ENCODE measurements at places on chromosomes 13 and 19. TPM values are rescaled to one million over a fixed set of nuclear protein-coding genes. Genes with fewer than 3 reads are reported as not detected.

DNA sequence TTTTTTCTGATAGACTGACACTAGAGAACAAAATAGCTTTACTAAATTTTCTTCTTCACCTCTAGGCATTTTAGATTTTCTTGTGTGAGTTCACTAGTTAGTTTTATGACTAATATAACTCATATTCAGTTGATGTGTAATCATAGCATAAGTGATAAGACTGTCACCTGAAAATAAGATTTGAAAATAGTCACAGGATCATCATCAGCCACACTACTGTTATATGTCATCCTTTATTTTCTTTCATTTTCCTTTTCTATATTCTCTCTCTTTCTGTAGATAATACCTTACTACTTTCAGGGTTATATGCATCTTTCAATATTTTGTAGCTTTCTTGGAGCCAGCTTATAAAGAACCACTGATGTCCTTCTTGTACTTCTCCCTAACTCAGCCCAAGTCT lies 292.6 kb downstream of the TDRD3 start:
- DNase-seq, result no peak

DNA sequence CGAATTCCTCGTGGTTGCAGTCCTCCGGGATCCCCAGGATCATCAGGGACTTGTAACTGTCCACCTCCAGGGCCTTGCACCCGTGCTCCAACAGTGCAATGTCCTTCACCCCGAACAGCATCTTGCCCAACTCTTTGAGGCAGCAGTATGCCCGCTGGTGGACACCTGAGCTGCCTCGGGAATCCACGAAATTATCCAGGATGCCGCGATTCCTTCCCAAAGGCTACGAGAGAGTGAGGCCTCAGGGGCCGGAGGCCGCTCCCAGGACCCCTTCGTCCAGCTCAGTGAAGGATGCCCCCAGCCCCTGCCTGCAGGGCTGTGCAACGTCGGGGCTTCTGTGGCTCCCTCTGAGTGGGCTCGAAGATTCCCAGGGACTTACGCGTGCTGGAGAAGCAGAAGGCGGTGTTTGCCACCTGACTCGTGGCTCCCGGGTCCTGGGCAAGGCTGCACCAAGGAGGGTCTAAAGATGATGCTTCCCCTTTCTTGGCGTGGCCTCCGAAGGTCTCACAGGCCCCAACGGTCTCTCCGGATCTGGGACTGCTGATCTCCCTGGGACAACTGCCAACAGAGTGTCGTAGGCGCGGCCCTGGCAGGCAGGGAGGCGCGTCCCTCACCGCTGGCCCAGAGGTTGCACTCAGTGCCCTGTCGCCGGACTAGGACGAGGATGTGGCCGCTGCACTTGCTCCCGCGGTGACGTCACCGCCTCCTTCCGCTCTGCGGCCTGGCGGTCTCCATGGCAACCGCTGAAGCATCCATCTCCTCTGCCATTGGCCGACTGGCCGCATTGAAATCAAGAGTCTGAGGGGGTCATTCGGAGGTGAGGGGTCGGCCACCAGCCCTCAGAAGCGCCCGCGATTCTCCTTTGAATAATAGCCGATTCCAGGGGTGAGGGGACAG lies at the start of gene PNMA8C:
TSS of gene PNMA8C (minus strand) at position 698 of the 897 bp plus-strand sequence. CDS start at position 121, 577 bp downstream.
- DNase-seq, result no peak

GRCh38 chr13:51550151-51550550 lies 34.1 kb upstream of the WDFY2 start:
- DNase-seq, result no peak

DNA sequence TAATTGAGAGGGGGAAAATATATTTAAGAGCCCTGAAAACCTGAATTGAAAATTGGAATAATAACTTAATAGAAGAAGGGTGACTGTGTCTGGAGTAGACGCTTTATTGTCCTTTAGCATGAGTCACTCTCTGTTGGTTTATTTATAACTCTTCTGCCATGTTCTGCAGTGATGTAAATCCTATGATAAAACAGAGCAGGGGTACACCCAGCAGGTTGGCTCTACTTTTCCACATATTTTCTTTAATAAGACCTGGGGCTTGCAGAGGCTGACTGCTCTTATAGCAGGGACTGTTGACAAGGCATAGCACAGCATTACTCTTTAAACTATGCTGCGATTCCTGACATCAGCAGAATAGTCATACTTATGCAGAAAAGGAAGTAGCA lies 389.9 kb upstream of the PCDH9 start:
- no peak for DNase-seq

- no peak for DNase-seq
Observed at GRCh38 chr19:39150807-39151600, 25.4 kb downstream of the PAK4 start.

GRCh38 chr19:19582471-19582870 lies 36.0 kb downstream of the PBX4 start:
- DNase-seq, result no peak

The MCF2L gene
- 28.2 TPM for total RNA-seq

The SHISA7 gene
- not detected for total RNA-seq

The PHF11 gene
- 25.2 TPM for total RNA-seq

The RNF225 gene
- 0.61 TPM for total RNA-seq

The GJA3 gene
- total RNA-seq, result not detected

The KL gene
- total RNA-seq, result 1.4 TPM

The ZNF763 gene
- total RNA-seq, result 0.55 TPM
